ENCODE measurements at places on chromosomes 7 and 10. TPM values are rescaled to one million over a fixed set of nuclear protein-coding genes. Genes with fewer than 3 reads are reported as not detected.

Gene CEP55
- total RNA-seq: 3.8 TPM

Gene ECHDC3
- 15.1 TPM for total RNA-seq

Gene NCF1
- total RNA-seq: not detected

Gene CYP2C19
- total RNA-seq: not detected

Gene CLDN15
- total RNA-seq: 5.8 TPM
